ENCODE measurements at places on chromosomes 6 and 20. TPM values are rescaled to one million over a fixed set of nuclear protein-coding genes. Genes with fewer than 3 reads are reported as not detected.

Gene RFX6
- total RNA-seq = not detected

- no peak for DNase-seq
Observed at GRCh38 chr20:10475225-10475624, 40.1 kb downstream of the SLX4IP start.

GRCh38 chr20:58651946-58652605 lies 993 bp downstream of the STX16 start:
- peak; percentile 54 for DNase-seq

- DNase-seq = no peak
Observed at GRCh38 chr6:24856901-24857670, 58.4 kb upstream of the ARMH2 start.

Data from CD4-positive, alpha-beta T cell (primary cell).